Bronchial epithelial cell (primary cell): ENCODE measurements at places on chromosomes 4 and X. TPM values are rescaled to one million over a fixed set of nuclear protein-coding genes. Genes with fewer than 3 reads are reported as not detected.
A peak's percentile ranks its signal among the peaks of the same experiment; 100 is the strongest.

GRCh38 chrX:116267511-116268040 is 97.0 kb downstream of the AGTR2 start:
- DNase-seq: no peak

DNA sequence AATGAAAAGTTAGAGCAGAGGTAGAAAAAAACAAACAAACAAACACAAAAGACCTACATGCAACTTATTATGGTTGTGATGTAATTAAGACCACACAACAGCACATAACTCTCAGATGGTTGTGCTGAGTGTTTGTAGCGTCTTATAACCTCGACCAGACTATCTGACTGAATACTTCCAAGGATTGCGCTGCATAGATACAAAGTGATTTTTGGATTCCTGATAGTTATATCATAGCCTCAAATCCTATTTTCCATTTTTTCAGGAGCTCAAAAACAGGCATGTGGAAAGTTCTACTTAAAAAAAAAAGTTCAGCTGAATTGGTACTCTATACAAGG is 236.1 kb downstream of the SPRY1 start:
- DNase-seq: no peak

MTCP1 gene
- total RNA-seq: 1.8 and 29.3 TPM in 2 replicates

- DNase-seq: peak; percentile 27
Measured at GRCh38 chr4:42914937-42915336, 22.4 kb downstream of the GRXCR1 start.

SLC38A5 gene
- 134 and 348 TPM in 2 replicates for total RNA-seq

- DNase-seq: no peak
Measured at GRCh38 chr4:78818530-78819079, 42.5 kb downstream of the BMP2K start.

WDR17 gene
- under 0.01 and 0.13 TPM in 2 replicates for total RNA-seq

- DNase-seq: no peak
Measured at GRCh38 chrX:10415306-10416001, 204.9 kb downstream of the MID1 start.

DNA sequence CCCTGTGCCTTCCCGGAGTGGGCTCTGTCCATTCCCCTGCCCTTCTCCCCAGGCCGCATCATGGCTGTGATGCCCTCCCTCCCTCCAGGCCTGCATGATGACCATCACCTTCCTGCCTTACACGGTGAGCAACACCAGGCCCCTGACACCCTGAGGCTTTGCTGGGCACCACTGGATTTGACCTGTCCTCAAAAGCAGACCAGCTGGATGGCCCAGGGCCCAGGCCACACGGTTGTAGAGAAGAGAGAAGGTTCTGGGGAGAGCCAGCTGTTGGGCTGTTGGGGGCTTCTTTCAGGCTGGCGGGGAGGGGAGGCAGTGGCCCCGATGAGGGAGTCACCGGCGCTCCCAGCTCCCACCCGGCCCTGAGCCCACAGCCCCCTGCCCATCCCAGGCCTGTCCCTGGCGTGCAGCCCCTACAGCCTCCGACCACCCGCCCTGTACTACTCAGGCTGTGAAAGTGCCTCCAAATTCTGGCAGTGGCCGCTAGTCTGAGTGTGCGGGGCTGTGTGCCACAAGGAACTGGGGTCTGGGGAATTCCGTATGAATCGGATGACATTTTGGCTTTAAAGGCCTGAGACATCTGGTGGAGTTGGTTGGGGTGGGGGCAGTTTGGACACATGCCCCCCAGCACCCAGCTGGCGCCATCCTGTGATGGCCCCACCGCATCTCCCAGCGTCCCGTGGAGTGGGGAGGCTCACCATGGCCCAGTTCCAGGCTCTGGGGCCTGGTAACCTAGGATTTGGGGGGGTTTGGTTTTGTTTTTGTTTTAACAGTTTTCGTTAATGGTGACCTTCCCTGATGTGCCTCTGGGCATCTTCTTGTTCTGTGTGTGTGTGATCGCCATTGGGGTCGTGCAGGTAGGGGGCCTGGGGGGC is 19.6 kb downstream of the TMEM175 start:
- no peak for DNase-seq

DNA sequence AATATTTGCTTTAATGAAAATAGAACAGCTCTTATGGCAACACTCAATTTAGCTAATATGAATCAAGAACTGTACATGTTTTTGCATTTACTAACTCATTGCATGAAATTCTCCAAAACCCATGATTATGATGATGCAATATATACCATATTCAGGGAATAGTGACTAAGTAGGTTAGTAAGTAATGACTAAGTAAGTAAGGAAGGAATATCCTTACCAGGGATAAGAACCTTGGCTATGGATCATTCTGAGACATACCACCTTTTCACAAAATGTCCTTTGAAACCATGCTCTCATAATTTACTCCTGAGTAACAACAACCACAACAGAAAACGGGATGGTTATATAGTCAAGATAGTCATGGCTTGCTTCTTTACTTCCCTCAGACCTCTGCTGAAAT is 1513.0 kb downstream of the STIM2 start:
- peak; percentile 90 for DNase-seq

ADGRL3 gene
- total RNA-seq: under 0.01 and 0.13 TPM in 2 replicates

WAS gene
- not detected in 2 replicates for total RNA-seq
